Epithelial cell of prostate (primary cell): ENCODE measurements at places on chromosomes 7 and 10.
A peak's percentile ranks its signal among the peaks of the same experiment; 100 is the strongest.

DNA sequence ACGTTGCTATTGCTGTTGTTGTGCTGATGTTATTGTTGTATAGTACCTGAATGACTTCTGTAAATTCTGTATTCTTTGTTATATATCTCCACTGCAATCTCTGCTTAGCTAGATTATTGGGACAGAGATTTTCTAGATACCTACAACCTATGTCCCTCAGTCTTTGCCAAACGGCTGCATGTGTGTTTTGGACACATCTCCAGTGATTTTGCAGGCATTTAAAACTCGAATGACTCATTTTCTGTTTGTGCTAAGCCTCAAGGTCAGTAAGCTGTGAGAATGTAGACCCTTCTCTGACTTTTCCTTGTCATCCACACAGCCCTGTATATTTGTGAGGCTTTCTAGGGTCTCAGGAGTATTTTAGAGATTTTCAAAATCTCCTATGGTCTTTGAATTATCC is 410.7 kb downstream of the POM121L12 start:
- no peak for DNase-seq

- DNase-seq = peak; percentile 53
These were observed 11.8 kb downstream of the UBN2 start for GRCh38 chr7:139242741-139243281.

GRCh38 chr7:119964788-119965542 is 308.0 kb upstream of the KCND2 start:
- no peak for DNase-seq

- DNase-seq = no peak
These were observed 24.4 kb downstream of the MTURN start for GRCh38 chr7:30159163-30159562.

DNA sequence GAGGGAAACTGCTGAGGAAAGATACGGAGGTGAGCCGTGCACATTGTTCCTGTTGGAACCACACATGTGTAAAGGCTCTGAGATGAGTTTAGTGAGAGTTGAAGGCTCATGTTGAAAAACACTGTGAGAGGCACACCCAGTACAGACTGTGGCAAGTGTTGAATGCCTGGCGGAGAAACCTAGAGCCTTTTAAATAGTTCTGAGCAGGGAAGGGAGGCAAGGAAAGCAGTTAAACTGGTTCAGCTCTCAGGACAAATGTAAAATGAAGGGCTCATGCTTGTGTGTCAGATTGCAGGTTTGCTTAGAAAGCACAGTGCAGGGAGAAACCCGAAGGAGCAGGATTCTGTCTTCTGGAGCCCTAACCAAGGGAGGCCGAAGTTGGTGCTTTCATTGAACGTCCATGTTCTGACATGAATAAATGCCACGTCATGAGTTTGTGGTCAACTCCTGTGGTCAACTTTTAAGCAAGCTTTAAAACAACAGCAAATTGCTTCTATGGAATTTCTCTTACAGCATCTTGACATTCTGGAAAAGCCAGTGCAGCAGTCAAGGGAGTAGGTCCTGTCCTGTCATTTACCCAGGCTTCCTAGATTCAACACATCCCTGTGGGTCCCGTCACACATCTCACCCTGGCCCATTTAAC is 650.9 kb upstream of the GALNT17 start:
- peak; percentile 87 for DNase-seq

GRCh38 chr10:26242706-26243350 is 26.3 kb downstream of the GAD2 start:
- DNase-seq = no peak

- no peak for DNase-seq
These were observed 9.3 kb downstream of the DAGLB start for GRCh38 chr7:6438427-6438826.

DNA sequence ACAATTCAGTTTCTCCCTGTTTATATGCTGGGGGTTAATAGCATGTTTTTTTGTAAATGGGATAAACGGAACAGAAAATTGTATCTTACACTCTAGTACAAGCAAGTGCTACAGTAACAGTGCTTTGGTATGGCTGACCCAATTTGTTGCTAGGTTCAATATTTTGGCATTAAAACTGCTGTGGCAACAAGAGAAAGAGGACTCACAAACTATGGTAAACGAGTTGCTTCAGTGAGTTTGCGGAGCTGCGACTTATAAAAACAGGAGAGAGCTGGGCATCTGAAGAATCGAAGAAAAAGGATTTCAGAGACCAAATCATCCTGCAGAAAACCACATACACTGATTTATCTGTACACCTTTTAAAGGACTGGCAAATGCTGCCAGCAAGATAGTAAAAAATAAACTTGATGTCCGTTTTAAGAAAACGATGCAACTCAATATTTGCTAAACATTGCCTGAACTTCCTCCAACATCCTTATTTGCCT is 2.2 kb downstream of the GLUD1 start:
- no peak for DNase-seq

- no peak for DNase-seq
These were observed 44.3 kb downstream of the MACC1 start for GRCh38 chr7:20172736-20173334.

GRCh38 chr7:156662277-156662676 is 21.7 kb downstream of the RNF32 start:
- no peak for DNase-seq
